ENCODE measurements at places on chromosomes 16 and 17. TPM values are rescaled to one million over a fixed set of nuclear protein-coding genes. Genes with fewer than 3 reads are reported as not detected.

DNA sequence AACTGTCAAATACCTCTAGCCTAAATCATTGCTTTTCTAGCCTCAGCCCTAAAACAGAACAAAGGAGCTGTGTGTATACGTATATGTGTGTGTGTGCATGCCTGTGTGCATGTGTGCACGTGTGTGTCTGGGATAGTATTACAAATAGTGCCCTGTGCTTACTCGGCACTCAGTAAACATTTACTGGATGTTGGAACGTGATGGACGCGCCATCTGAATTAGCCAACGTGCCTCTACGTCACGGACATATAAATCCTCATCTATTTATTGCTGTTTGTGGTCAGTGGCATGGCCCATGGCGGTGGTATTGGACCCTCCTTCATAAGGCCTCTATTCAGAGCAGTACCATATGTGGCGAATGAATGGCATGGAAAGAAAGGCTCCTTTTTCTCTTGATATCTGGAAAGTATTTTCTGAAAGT lies 37.5 kb downstream of the WWP2 start:
- H3K4me1 ChIP-seq = no peaks in the 10 kb centered on the region
- H3K27ac ChIP-seq = no peak overlapping the region
- DNase-seq = no peak
- no peaks in the 10 kb centered on the region for H3K27me3 ChIP-seq
- H3K36me3 ChIP-seq = no peaks in the 10 kb centered on the region

Gene USP43
- total RNA-seq = 26.9 TPM

DNA sequence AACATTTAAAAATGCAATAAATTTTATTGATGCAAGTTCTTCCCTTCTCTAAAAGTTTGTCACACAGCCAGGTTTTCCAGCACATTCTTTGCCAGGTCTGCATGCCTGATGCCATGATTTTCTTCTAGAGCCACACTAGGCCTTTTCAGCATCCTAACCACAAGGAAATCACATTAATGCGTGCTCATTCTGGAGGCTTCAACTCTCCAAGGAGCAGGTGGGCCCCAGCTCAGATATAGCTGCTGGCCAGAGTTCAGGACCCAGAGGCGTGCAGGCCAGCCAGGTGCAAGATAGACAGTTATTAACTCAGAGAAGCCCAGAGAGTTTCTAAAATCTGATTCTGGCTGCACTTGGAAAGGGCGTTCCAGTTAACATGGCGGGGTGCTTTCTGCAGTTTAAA lies 124.5 kb upstream of the MAF start:
- no peak overlapping the region for H3K27ac ChIP-seq
- no peaks in the 10 kb centered on the region for H3K27me3 ChIP-seq

- H3K36me3 ChIP-seq = no peaks in the 10 kb centered on the region
- H3K27me3 ChIP-seq = no peaks in the 10 kb centered on the region
- DNase-seq = no peak
- peaks cover 22% of the 10 kb centered on the region for H3K4me1 ChIP-seq
- no peak overlapping the region for H3K27ac ChIP-seq
Measured at GRCh38 chr17:70658840-70659239, 489.5 kb downstream of the KCNJ2 start.

DNA sequence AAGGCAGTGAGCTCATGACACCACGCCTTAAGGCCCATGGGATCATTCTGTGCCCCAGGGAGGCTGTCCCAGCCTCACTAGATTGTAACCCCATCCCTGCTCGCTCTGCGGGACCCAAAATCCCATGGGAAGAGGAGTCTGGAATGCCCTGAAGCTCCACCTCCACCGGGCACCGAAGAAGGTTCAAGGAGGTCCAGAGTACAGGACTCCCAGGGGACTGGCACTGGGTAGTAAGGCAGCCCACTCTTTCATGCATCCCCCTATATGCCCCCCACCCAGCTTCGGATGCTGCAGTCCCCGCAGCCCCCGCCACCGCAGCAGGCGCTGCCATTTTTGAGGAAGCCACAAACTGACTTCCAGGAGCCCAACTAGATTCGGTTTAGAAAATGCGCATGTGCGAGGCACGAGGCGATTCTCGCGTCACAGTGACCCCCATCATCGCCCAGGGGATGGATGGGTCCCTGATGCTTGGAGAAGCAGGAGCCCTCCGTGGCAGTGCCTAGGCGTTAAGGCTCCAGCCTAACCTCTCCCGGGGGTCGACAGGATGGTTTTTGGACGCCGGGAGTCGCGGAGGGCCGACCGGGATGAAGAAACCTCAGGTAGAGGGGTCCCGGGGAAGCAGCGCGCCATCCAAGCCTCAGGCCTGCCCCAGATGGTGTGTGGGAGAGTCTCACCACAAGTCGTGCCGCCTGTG lies 1681.0 kb downstream of the TP53TG3F start:
- H3K4me1 ChIP-seq = no peaks in the 10 kb centered on the region
- no peak overlapping the region for H3K27ac ChIP-seq
- H3K36me3 ChIP-seq = no peaks in the 10 kb centered on the region
- no peak overlapping the region for H3K4me3 ChIP-seq

Gene IKZF3
- 13.5 TPM for total RNA-seq

GRCh38 chr16:22734368-22734767 lies 79.6 kb upstream of the HS3ST2 start:
- H3K27me3 ChIP-seq = no peaks in the 10 kb centered on the region
- no peak for DNase-seq
- H3K4me1 ChIP-seq = no peaks in the 10 kb centered on the region
- H3K4me3 ChIP-seq = no peak overlapping the region

- H3K4me3 ChIP-seq = no peak overlapping the region
- H3K4me1 ChIP-seq = no peaks in the 10 kb centered on the region
- no peaks in the 10 kb centered on the region for H3K36me3 ChIP-seq
- H3K27ac ChIP-seq = no peak overlapping the region
Measured at GRCh38 chr17:44927696-44928095, 12.4 kb upstream of the GFAP start.

- no peaks in the 10 kb centered on the region for H3K36me3 ChIP-seq
- H3K27me3 ChIP-seq = no peaks in the 10 kb centered on the region
- peaks cover 15% of the 10 kb centered on the region for H3K4me1 ChIP-seq
- H3K4me3 ChIP-seq = no peak overlapping the region
Measured at GRCh38 chr16:30401768-30402425, 5.5 kb upstream of the ZNF771 start.

Gene RNFT1
- 37.8 TPM for total RNA-seq

DNA sequence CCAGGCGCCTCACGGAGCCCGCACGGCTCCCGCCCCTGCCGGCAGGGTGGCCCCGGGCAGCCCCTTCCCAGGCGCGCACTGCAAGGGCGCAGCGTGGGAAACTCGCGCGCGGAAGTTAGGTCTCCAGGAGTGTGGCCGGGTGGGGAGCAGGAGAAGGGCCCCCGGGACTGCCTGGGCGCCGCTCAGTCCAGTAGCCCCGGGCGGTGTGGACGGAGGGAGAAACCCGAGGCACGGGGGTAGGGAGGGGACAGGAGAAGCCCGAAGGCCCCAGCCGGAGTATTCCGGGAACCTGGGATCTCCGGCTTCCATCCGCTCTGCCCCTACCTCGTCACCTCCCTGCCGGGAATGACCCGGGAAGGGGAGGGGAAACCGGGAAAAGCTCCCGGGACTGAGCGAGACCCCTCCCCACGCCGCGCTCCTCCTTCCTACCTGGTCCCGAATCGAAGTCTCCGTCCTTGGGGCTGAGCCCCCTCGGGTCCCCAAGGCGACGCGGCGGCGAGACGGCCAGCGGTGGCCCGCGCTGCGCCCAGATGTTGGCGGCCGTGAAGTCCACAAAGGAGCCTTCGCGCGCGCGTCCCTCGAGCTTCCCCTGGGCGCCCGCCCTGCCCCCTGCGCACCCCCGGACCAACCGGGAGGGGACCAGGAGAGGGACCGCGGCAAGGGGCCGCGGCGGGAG lies 418 bp downstream of the SOCS3 start:
- DNase-seq = no peak
- no peaks in the 10 kb centered on the region for H3K36me3 ChIP-seq
- H3K27ac ChIP-seq = peak overlapping the region; percentile 95
- no peaks in the 10 kb centered on the region for H3K27me3 ChIP-seq
- peaks cover 19% of the 10 kb centered on the region for H3K4me1 ChIP-seq
- peak overlapping the region; percentile 76 for H3K4me3 ChIP-seq

DNA sequence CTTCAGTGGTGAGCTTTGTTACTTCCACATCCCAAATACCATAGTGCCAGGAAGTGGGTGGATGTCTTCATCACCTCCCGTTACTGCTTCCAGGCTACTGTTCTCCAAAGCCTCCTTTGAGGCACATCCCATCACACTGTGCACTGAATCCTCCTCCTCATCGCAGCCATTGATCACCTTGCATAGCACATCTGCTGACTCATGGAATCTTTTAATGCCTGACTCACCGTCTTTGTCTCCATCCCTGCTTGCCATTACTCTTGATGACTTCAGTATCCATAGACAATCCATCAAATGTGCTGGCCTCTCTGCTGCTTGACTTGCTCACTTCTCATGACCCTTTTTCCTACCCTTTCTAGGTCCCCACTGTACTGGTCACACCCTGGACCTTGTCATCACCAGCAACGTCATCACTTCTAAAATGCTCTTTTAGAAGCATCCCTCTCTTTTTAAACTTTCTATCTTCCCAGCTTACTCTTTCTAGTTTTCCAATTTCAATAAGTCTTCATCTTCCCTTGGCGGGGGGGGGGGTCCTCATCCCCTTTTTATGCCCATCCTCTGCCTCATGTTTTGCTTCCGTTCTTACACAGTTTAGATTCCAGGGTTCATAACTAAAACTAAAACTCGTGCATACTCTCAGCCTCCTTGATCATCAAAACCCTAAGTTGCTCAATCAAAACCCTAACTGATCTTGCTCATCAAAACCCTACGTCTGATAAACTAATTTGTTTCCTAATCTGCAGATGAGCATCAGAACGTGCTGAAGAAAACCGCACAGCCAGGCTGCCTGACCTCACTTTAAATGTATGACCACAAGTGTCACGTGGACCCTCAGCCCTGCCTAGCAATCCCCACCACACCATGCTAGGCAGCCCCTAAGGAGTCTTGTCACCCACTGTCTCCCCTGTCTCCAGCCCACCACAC lies 289.7 kb upstream of the ZFHX3 start:
- no peak for DNase-seq
- H3K27me3 ChIP-seq = no peaks in the 10 kb centered on the region
- H3K4me1 ChIP-seq = no peaks in the 10 kb centered on the region

- no peak overlapping the region for H3K4me3 ChIP-seq
- H3K27ac ChIP-seq = no peak overlapping the region
- no peak for DNase-seq
Measured at GRCh38 chr17:65856865-65857264, 295.4 kb upstream of the AXIN2 start.

- H3K4me3 ChIP-seq = no peak overlapping the region
- H3K4me1 ChIP-seq = no peaks in the 10 kb centered on the region
- no peak overlapping the region for H3K27ac ChIP-seq
Measured at GRCh38 chr17:80446645-80447405, 29.6 kb downstream of the NPTX1 start.

Gene RPL38
- 65.1 TPM for total RNA-seq

- DNase-seq = no peak
- H3K36me3 ChIP-seq = no peaks in the 10 kb centered on the region
- H3K27ac ChIP-seq = no peak overlapping the region
- H3K4me3 ChIP-seq = no peak overlapping the region
- H3K4me1 ChIP-seq = peaks cover 10% of the 10 kb centered on the region
- peaks cover 30% of the 10 kb centered on the region for H3K27me3 ChIP-seq
Measured at GRCh38 chr16:66580605-66581209, 1.4 kb downstream of the CMTM2 start.

DNA sequence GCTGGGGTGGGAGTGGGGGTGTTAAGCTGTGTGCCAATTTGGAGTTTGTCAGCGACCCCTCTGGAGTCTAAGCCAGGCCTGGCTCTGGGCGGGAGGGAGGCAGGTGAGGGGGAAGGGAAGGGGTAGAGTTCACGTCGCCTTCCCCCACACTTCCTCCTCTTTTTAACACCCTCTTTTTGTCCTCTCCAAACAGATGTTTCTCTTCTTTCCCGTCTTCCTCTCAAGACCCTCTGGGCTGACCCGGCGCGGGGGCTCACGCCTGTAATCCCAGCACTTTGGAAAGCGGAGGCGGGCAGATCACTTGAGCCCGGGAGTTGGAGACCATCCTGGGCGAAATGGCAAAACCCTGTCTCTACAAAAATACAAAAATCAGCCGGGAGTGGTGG lies 3.3 kb downstream of the HOXB1 start:
- H3K27me3 ChIP-seq = peaks cover 38% of the 10 kb centered on the region
- no peak overlapping the region for H3K27ac ChIP-seq
- no peak overlapping the region for H3K4me3 ChIP-seq
- H3K4me1 ChIP-seq = no peaks in the 10 kb centered on the region

Gene RAB11FIP4
- total RNA-seq = 41.0 TPM

DNA sequence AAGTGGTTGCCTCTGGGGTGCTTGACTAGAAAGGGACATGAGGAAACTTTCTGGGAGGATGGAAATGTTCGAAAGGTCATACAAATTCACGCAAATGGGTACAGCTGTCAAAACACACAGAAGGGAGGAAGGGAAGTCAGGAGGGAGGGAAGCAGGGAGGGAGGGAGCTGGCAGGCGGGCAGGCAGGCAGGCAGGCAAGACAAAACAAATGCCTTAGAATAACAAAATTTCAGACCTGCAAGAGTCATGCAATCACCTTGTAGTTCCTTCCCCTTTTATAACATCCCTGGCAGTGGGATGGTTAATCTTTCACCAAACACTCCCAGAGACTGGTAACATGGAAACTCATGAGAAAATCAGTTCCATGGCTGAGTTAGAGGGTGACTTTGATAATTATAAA lies 189.2 kb downstream of the STX8 start:
- H3K4me3 ChIP-seq = no peak overlapping the region
- no peak overlapping the region for H3K27ac ChIP-seq
- H3K36me3 ChIP-seq = no peaks in the 10 kb centered on the region
- no peaks in the 10 kb centered on the region for H3K4me1 ChIP-seq
- no peaks in the 10 kb centered on the region for H3K27me3 ChIP-seq

Data from transverse colon (tissue), 4 donors.